C1 segment of cervical spinal cord (tissue), 14 donors: ENCODE measurements at places on chromosomes 7 and 10.
A peak's percentile ranks its signal among the peaks of the same experiment; 100 is the strongest.

- DNase-seq, result no peak
Measured at GRCh38 chr7:26891400-26892350, 27.3 kb upstream of the SKAP2 start.

GRCh38 chr7:139703487-139704307 lies 74.1 kb downstream of the HIPK2 start:
- DNase-seq, result no peak

GRCh38 chr10:62885684-62886461 lies 69.7 kb upstream of the EGR2 start:
- DNase-seq, result no peak

DNA sequence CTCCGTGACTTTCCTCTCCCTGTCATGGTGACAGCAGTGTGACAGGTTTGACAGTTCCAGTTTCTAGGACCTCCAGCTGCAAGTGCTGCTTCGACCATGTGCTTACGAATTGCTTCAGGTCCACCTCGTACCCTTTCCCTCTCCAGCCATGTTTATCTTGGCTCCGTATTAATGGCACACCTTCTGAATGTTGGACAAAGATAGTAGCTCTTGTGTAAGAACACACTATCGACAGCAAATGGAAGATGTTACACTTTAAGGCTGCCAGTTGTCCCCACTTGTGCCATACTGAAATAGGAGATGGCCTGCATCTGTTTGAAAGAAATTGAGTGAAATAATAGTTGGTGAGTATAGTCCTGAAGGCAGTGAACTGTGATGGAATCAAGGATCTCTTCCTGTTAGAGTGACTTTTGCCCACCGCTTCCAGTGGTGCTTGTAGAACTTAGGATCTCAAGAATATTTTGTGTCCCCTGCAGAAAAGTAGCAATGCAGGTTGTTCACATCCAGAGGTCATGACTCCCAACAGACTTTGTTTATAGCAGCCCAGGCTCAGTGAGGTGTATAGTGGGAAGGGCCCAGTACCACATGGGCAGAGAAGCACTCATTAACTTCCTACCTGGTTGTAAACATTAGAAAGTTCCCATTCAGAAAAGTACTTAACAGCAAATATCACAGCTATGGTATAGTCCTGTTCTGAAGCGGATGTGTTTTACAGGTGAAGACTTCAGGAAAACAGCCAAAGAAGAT lies 629.7 kb upstream of the GALNT17 start:
- DNase-seq, result no peak

- no peak for DNase-seq
Measured at GRCh38 chr10:57993302-57993701, 274.4 kb downstream of the IPMK start.

DNA sequence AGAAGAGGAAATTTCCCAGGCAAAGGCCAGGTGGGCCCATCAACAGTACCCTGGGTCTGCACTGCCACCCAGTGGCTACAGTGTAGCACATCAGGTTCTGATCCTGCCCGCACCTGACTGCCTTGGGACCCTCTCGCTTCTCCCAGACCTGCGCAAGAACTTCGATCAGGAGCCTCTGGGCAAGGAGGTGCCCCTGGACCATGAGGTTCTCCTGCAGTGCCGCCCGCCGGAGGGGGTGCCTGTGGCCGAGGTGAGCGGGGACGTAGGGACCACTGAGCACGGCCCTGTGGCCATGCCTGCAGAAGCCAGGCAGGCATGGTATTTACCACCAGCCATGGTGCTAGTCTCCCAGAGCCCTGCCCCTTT lies 33.9 kb upstream of the SLC29A3 start:
- no peak for DNase-seq

DNA sequence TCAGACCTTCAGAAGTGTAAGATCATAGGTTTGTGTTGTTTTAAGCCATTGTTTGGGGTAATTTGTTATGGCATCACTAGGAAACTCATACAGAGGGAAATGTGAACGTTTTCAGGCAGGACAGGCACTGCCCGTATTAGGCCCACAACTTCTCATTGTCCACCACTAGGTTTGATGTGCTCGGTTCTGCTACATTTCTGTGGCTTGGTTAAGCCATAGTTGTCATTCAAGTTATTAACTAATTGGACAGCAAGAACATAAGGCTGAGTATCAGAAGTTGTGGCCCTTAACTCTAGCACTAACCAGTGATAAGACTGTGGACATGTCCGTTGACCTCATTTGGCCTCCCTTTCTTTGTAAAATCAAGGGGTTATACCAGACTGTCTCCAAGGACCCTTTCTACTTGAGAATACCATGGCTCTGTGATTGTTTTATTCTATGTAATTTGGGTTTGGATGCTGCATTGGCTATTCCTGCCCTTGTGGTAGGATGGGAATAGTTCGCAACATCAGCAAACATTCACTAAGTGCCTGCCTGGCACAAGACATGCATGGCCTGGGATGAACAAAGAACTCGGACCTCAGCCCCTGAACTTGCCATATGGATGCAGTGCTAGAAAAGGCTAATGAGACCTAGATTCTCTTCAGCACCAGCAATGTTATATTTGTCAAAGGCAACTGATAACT lies 85.7 kb downstream of the CCDC71L start:
- DNase-seq, result no peak

DNA sequence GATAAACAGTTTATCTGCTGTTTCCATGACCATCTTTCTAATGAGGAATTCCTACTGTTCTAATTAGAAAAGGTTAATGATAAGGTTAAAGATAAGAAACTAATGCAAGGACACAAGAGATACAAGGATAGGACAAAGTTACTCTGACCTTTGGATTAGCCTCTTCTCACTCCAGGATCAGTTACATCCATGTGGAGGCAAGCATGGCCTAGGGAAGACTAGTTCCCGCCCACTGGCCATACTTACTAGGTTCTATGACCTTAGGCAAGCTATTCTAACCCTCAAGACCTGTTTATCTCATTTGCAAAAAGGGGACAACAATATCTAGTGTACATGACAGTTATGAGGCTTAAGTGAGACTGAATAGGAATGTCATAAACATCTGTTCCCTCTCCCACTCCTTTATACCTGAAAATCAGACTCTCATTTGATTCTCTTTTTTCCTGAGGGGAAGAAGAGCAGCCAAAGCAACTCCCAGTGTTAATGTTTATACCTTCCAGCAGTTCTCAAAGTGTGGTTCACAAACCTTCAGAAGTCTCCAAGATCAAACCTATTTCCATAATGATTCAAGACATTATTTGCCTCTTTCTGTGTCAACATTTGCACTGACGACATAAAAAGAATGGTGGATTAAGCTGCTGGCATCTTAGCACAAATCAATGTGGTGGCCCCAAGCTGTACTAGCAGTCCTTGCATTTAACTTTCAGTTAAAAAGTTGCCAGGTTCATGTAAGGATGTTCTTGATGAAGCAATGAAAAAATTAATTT lies 72.0 kb downstream of the SRPK2 start:
- DNase-seq, result no peak

- DNase-seq, result no peak
Measured at GRCh38 chr7:88757371-88757770, 2.1 kb upstream of the ZNF804B start.

DNA sequence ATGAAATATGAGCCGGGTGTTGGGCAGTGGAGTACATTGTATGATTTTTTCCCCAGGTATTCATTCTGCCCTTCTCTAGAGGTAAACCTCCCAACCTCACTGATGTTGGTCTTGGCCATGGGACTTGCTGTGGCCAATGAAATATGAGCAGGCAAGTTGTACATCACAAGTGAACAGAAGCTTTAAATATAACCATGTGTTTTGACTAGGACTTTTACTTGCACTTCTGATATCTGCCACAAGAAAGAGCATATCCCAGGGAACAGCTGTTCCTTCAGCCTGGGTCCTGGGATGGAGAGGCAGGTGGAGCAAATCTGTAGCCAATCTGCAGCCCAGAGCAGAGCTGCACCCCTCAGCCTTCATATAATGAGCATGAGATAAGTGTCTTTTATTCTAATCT lies 109.8 kb upstream of the PALS2 start:
- DNase-seq, result no peak

DNA sequence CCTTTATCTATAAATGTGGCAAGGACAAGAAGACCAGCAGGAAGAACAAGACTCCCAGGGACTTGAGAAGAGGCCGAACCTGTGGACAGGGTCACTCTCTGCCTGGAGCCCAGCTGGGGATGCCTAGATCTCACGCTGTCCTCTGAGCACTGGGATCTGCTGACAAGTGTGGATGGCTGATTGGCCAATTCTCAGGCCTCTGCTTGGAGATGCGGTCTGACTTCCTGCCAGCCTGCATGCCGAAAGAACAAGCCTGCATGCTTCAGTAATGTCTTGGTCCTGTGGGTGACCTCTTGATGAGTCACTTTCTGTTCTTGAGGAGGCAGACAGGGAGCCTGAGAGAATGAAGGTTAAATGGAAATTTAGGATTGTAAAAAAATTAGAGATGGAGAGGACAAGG lies 84.7 kb downstream of the TMEM178B start:
- DNase-seq, result no peak

GRCh38 chr7:18495412-18496340 lies at the start of gene HDAC9:
Gene HDAC9, plus strand, starts transcription at chr7:18495749. Its CDS starts 554 bp downstream, at chr7:18496303.
- no peak for DNase-seq

- no peak for DNase-seq
Measured at GRCh38 chr7:43302211-43302711, 189.8 kb downstream of the HECW1 start.

DNA sequence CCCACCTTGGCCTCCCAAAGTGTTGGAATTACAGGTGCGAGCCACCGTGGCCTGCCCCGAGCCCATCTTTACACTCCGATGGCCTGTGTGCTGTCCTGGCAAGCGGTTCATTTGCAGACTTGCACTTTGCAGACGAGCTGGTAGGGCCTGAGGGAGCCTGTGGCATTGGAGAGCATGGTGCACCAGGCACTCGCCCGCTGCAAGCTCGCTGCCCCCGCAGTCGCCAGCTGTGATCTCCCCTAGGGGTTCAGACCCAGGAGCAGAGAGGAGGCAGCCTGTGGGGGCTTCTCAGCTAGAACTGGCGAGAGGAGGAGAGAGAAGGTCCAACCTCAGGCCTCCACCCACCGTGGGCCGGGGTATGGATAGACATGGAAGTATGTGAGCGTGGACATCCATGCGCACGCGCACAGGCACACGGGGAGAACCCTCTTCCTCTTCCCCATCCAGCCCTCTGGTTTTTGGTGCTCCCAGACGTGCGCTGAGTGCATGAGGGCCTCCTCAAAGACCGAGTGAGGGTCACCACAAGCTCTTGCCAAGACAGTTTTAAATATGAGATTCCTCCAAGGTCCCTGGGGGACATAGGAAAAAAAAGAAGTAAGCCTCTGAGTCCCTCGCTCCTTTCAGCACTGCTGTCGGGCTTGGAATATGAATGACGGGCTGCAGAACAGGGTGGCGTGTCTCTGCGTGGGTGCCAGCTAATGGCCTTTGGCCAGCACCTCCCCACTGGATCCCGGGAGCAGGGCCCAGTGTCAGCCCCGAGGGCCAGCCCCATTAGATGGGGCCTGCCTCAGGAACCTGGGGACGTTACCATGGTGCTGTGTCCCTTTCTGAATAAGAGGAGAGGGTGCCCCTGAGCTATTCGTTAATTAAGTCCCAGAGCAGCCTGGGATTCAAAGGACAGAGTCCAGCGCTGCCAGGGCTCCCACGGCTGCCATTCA lies 15.1 kb upstream of the TTYH3 start:
- DNase-seq, result peak; percentile 71

- DNase-seq, result no peak
Measured at GRCh38 chr7:6049780-6050179, 18.6 kb downstream of the ANKRD61 start.

DNA sequence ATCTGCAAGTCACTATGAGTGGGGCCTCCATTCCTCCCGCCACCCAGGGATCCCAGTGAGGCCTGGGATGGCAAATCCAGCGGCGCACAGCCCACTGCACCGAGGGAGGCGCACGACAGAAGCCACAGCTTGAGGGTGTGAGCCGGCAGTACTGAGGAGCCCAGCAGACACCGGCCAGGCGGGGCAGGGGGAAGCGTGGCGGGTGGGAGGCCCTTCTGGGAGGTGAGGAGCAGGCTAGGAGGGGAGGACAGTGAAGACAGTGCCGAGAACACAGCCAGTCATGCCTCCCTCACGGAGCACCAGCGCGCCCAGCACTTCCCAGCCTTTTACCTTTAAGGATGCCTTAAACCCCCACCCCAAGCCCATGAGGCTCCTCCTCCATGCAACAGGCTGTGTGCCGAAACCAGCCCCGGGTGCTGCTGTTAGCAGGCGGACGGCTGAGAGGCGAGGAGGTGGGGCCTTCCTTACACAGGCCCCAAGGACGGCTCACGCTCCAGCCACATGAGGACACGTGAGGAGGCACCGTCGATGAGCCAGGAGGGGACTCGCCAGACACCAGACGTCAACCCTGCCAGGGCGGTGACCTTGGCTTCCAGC lies 258.5 kb downstream of the PTPRN2 start:
- DNase-seq, result no peak

DNA sequence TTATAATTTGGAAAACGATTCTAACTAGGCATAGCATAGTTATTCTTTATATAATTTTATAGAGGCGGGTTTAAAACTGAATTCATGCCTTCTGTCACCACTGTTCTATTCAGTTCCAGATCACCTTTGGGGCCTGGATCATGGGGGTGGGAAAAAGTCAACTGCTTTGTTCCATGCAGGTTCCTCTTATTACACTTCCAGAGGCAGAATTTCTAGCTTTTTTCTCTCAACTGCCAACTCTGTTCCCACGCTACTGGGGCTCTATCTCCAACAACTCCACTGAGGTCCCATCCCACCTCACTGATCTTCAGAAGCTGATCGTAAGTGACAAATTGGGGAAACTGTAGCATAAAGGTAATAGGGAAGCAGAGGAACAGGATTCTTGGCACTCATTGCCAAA lies 283.6 kb upstream of the IMMP2L start:
- no peak for DNase-seq

DNA sequence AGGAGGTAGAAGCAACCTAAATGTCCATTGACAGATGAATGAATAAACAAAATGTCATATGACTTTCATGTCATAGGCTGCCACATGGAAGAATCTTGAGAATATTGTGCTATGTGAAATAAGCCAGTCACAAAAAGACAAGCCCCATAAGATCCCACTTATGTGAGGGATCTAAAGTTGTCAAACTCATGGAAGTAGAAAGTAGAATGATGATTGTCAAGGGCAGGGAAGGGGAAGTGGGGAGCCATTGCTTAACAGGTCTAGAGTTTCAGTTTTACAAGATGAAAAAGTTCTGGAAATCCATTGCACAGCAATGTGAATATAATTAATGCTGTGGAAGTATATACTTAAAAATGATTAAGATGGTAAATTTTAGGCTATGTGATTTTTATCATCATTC lies 229.3 kb upstream of the KMT2E start:
- DNase-seq, result no peak

GRCh38 chr7:109206196-109206595 lies 636.5 kb downstream of the DNAJB9 start:
- no peak for DNase-seq

GRCh38 chr7:127585044-127585953 lies at the start of gene GCC1:
Gene GCC1, minus strand, starts transcription at chr7:127585596. Its CDS starts 414 bp downstream, at chr7:127585182.
- peak; percentile 48 for DNase-seq

GRCh38 chr7:29105752-29106668 lies 40.3 kb downstream of the CPVL start:
- DNase-seq, result peak; percentile 39
